ENCODE measurements at places on chromosomes 5 and 9.

DNA sequence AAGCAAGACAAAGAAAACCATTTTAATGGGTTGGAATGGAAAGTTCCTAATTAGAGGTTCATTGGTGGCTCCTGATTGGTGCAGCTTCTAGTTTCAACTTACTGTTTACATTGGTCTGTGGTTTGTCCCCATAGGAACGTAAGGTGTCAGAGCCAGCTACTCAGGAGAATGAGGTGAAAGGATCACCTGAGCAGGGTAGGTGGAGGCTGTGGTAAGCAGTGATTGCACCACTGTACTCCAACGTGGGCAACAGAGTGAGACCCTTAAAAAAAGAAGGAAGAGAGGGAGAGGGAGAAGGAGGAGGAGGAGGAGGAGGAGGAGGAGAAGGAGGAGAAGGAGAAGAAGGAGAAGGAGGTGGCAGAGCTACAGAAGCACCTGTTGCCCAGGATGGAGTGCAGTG, 30.4 kb downstream of the KCNIP1 start:
- no peak for DNase-seq

DNA sequence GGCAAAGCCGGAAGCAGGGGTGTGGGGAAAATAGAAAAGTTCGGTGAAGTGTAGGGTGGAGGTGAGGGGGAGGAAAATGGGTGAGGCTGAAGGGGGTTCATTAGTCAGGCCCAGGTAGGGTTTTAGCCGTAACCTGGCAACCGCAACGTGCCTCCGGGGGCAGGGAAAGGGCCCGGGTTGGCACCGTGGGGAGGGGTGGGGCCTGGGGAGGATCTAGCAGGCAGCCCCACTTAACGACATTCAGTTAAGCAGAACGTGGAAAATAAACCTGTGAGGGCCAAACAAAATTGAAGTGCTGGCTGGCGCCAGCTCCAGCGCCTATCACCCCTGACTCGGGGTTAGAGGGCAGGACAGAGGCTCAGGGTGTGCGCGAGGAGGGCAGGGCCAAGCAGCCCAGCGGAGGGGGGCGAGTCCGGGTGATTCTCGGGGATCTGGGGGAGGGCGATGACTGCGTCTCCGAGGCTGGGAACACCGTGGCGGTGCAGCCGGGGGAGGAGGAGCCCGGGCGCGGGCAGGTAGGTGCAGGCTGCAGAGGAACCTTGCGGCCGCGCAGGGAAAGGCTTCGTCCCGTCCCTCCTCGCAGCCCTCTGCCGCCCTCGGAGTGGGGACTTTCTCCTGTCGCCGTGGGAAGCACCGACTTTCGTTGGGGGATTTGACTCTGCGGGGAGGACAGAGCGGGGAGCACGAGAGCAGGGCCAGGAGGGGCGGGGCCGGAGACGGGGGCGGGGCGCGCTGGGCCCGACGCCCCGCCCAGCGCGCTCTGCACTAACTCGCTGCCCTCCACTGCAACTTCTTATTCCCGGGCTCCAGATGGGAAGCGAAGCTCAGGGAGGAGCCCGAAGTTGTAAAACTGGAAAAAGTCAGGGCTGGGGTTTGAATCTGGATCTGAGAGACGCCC, 5.1 kb downstream of the RGS14 start:
- DNase-seq: no peak

DNA sequence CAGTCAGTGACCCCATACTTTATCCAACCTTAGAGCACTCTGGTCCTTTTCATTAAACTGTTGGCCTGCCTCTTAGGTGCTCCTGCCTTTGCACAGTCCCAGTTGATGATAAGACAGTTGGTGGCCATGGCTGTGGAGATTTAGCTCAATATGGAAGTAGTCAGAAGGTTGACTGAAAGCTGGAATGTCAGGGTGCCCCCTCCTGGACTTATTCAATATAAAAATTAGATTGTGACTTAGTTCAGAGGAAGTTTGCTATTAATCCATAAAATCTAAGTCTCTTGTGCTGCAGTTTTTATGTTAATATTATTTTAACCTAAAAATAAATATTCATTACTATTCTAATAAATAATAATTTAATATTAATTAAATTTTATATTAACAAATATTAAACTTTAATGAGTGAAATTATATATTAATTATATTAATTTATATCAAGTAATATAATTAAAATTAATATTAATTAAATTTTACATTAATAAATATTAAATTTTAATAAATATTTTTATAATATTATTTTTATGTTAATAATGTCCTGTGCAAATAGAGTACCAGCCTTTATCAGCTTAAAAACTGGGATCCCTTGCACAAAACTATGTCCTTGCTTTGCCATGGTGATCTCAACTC, 77.7 kb upstream of the ADAMTSL1 start:
- no peak for DNase-seq

DNA sequence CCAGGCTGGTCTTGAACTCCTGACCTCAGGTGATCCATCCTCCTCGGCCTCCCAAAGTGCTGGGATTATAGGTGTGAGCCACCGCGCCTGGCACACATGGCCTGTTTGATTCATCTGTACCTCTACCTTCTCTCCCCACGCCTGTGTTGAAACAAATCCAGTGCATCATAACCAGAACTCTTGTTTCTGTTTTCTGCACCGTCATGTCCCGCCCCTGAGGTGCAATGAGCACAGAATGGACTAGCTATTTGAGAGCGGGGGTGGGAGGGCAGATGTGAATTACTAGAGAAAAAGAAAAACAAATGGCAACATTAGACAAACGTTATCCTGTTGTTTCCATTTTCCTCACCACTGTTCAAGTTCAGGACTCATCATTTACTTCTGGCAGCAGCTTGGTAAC, 10.7 kb upstream of the FAM193B start:
- no peak for DNase-seq

DNA sequence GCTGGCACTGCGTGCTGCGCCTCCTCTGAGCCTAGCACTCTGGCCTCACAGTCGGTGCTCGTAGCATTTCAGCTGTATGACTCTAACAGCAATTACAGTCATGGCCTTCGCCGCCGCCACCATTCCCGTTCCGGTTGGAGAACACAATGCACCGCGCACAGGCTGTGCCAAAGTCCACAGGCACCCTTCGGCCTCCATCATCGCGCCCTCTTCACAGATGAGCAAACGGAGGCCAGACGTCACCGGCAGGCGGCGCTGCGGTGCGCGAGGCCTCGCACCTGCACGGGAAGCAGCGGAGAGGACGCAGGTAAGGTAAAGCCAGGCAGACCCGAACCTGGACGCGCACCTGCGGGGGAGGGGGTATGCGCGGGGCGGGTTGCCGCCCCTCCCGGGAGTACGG, 128.9 kb downstream of the BARX1 start:
- no peak for DNase-seq

DNA sequence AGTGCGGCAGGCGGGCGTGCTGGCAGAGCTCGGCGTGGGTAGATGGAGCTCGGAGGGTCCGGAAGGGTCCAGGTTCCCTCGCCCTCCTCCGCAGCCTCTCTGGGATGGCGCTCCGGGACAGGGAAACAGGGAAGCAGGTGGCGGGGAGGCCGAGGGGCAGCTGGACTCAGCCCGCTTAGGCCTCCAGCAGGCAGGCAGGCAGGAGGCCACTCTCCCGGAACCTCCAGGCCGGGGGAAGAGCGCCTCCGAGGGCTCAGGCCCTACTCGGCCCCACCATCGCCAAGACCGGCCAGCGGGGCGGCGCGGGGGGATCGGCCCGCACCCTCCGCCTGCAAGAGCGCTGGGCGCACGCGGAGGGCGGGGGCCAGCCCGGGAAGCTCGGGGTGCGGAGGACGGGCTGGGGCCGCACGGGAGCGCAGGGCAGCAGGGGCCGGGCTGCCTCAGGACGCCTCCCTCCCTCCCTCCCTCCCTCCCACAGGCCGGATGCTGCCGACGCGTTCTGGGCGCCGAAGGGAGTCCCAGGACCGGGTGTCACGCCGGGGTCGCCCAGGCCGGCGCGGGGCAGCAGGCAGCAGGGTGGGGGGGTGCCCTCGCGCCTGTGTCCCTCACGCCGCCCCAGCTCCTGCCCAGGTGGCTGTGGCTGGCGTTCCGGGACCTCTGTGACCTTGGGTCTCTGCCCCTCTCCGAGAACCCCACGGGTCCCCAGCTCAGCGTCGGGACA, 977 bp downstream of the MGAT4B start:
- DNase-seq: no peak

DNA sequence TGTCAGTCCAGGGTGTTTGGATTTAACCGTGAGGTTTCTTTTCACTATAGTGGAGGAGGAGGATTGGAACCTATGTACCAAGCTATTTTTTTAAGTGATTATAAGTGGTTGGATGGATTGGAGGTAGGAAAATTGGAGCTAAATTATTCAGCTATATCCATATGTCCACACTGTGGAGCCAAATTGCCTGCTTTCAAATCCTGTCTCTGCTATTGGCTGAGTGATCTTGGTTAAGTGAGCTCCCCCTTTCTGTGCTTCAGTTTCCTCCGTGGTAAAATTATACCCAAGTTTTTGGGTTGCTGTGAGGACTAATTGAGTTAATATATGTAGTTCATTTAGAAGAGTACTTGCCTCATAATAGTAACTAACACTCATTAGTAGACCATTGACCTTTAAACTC, 2.5 kb downstream of the CENPP start:
- no peak for DNase-seq

DNA sequence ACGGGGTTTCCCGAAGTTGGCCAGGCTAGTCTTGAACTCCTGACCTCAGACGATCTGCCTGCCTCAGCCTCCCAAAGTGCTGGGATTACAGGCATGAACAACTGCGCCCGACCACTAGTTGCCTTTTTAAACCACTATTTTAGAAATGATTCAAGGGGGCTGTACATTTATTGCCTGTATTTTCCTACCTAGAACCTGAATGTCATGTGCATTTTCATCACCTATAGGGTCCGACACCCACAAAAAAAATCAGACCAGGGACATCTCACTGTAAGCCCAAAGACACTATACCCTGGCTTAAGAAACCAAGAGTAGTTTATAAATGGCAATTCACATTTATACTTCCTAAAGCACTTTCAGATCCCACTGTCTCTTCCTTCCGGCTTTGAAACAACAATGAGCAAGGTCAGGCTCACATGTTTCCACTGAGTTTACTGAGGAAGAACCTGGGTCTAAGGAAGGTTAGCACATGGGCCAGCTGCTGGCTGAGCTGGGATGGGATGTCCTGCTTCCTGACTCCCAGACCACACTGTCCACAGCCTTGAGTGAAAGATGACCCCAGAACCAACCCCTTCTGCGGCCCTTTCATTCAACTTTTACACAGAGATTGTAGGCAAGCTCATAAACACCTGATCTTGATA, 87.3 kb downstream of the SERINC5 start:
- no peak for DNase-seq

DNA sequence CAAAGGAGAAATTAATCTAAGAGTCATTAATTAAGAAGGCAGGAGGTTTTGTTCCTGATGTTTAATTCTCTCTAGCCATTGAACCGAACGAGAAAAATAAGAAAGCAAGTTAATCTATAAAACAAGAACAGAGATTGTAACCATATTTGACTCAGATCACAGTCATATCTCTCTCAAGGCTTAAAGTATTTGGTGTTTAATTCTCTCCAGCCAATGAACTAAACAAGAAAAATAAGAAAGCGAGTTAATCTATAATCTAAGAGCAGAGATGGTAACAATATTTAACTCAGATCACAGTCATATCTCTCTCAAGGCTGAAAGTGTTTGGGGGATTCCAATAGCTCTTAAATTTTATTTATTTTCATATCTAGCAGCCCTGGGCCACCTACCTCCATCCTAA, 74.4 kb upstream of the SHISAL2B start:
- peak; percentile 19 for DNase-seq

- no peak for DNase-seq
Measured at GRCh38 chr5:38823503-38823902, 22.3 kb upstream of the OSMR start.

- DNase-seq: no peak
Measured at GRCh38 chr9:70586476-70586875, 172.0 kb upstream of the KLF9 start.

DNA sequence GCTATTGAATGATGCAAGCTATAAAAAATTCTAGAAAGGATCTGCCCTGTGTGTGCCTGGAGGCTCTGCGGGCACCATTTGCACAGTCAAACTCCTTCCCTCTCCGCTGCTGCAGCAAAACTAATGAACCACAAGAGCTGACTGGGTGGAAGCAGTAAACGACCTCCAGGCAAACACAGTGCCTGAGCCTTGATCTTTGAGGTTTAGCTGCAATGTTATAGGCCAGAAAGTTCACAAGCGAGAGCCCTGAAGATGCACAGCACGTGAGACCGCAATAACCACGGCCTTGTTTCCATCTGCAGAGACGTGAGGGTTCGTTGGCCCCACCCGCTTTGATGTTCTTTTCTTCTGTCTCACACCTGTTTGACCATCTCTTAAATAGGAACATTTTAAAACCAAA, 69.2 kb upstream of the S1PR3 start:
- peak; percentile 13 for DNase-seq

DNA sequence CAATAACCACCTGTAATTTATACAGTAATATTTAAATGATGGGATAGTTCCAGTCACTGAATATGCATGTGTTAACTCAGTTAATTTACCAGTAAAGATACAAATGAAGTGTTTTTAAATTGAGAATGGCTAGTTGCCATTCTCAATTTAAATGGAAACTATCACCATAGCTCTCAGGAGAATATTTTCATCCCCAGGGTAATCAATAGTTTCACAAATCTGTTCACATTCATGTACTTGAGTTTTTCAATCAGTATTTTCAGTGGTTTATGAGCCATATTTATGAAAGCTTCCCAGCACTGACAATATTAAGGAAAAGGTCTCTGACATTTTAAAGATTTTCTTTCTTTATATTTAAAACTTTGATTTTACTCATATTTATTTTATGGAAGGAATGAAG, 439.3 kb downstream of the MAT2B start:
- DNase-seq: no peak

DNA sequence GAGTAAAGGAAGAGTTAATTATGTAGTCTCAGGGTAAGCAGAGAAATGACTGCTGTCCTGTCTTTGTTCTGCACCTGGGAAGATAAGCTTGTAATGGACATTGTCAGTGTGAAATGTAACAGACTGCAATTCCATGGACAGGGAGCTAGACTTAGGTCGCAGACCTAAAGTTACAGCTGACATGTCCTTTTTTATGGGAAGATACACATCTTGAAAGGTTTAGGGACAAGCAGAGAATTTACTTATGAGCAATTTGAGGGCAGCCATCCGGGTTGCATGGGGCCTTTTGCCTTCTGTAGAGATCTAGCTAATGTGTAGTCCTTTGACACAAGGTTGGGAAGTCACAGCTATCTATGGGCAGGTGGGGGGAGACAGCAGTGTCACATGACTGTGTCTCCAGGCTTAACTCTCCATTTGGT, 85.7 kb downstream of the SERINC5 start:
- DNase-seq: no peak

- DNase-seq: peak; percentile 47
Measured at GRCh38 chr5:159207686-159208513, 1.5 kb downstream of the RNF145 start.

- DNase-seq: no peak
Measured at GRCh38 chr5:45796959-45797553, 100.9 kb upstream of the HCN1 start.

GRCh38 chr5:120139039-120139438, 325.1 kb upstream of the PRR16 start:
- no peak for DNase-seq

DNA sequence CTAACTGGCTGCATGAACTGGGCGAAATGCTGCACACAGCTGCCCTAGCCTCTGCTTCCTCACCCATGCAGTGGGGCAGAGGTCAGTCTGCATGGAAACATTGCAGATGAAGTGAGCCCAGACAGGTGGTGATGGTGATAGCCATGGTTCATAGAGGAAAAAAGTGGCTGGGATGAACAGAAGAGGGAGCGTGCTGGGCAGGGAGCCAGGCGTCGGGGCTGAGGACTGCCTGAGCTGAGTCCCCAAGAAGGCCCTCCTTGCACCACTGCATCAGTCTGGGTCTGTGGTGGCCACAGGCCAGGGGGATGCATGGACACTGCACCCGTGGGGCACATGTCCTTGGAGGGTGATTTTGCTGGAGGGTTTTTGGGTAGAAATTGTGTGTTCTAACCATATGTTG, 80.5 kb downstream of the AMBP start:
- no peak for DNase-seq

Measured in GM12878 (cell line).